ENCODE measurements at places on chromosomes 3 and 15. TPM values are rescaled to one million over a fixed set of nuclear protein-coding genes. Genes with fewer than 3 reads are reported as not detected.

- no peak for DNase-seq
Observed at GRCh38 chr3:120306519-120307455, 21.8 kb upstream of the GPR156 start.

- DNase-seq = no peak
Observed at GRCh38 chr3:4531478-4532025, 38.4 kb downstream of the ITPR1 start.

- no peak for DNase-seq
Observed at GRCh38 chr3:140430494-140430893, 247.4 kb upstream of the TRIM42 start.

DNA sequence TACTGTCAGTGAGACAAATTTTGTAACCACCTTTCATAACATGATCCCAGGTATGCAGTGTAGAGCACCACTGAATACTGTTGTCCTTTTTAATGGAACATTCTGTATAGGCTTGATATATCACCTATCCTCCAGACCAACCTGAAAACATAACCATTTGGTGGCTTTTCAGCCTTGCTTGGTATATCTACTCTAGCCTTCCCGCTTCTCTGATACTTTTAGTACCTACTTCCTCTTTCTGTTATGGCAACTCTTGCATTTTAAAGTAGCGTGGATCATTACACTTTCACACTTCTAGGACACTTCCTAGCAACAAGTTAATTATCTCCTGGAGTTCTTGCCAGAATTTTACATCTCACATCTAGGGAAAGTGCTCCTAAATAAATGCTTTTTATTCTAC is 226.6 kb upstream of the ROBO1 start:
- no peak for DNase-seq

APBA2 gene
- total RNA-seq = 1.9 TPM

GRCh38 chr3:197846491-197846890 is 55.4 kb downstream of the LRCH3 start:
- DNase-seq = no peak

CCR4 gene
- 0.08 TPM for total RNA-seq

GRCh38 chr3:71629711-71630110 is 46.2 kb upstream of the FOXP1 start:
- peak; percentile 42 for DNase-seq

CHL1 gene
- total RNA-seq = 24.2 TPM

DNA sequence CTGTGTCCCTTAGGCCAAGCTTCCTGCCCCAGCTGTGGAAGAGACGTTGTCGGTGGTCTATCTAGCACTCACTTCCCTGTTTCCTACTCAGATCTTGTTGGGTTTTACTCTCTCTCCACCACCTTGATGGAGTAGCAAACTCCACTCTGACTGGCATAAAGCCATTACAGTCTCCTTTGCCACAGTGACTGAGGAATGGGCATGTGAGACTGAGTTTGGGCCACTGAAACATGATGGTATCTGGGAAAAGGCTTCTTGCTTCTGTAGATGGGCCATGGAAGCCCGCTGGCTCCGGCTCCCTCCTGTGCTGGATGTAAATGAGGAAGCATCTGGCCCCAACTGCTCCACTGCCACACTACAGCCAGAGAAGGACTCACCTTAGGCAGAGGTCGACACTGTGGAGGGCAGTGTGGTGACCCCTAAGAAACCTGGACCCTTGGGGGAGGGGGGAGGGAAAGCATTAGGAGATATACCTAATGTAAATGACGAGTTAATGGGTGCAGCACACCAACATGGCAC is 9.4 kb upstream of the CAMK1 start:
- peak; percentile 56 for DNase-seq

PPM1L gene
- total RNA-seq = 62.3 TPM
